ENCODE measurements at places on chromosomes 7 and 10. TPM values are rescaled to one million over a fixed set of nuclear protein-coding genes. Genes with fewer than 3 reads are reported as not detected.

DNA sequence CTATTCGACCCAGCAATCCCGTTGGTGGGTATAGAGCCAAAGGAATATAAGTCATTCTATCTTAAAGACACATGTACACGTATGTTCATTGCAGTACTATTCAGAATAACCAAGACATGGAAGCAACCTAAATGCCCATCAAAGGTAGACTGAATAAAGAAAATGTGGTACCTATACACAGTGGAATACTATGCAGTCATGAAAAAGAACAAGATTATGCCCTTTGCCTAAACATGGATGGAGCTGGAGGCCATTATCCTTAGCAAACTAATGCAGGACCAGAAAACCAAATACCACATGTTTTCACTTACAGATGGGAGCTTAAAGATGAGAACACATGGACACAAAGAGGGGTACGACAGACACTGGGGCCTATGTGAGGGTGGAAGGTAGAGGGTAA lies 845.3 kb downstream of the TYW1 start:
- no peak for DNase-seq
- no peaks in the 10 kb centered on the region for H3K36me3 ChIP-seq
- H3K27ac ChIP-seq: no peak overlapping the region
- H3K27me3 ChIP-seq: no peaks in the 10 kb centered on the region
- H3K4me3 ChIP-seq: no peak overlapping the region
- no peaks in the 10 kb centered on the region for H3K4me1 ChIP-seq

GRCh38 chr7:37007691-37008090 lies 283.4 kb upstream of the AOAH start:
- H3K36me3 ChIP-seq: no peaks in the 10 kb centered on the region
- no peak for DNase-seq
- H3K27ac ChIP-seq: no peak overlapping the region
- no peak overlapping the region for H3K4me3 ChIP-seq
- H3K4me1 ChIP-seq: no peaks in the 10 kb centered on the region

DNA sequence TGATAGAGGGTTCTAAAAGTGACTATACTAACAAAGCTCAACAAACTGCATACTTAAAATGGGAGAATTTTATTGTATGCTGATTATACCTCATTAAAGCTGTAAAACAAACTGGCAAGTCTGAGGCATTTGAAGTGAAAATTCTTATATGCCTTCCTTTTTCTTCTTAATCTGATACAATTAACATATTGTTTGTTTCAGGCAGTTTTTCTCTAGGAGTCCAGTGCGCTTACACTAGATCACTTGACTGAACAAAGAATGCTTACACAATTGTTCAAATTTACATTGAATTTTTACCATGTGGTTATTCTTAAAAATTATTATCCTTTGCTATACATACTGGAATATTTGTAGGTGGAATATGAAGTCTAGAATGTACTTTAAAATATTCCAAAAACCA lies 89.0 kb downstream of the GLCCI1 start:
- no peaks in the 10 kb centered on the region for H3K36me3 ChIP-seq
- H3K27ac ChIP-seq: no peak overlapping the region
- H3K4me3 ChIP-seq: no peak overlapping the region
- H3K27me3 ChIP-seq: no peaks in the 10 kb centered on the region

- H3K36me3 ChIP-seq: no peaks in the 10 kb centered on the region
- no peak overlapping the region for H3K27ac ChIP-seq
- no peaks in the 10 kb centered on the region for H3K4me1 ChIP-seq
- H3K4me3 ChIP-seq: no peak overlapping the region
- H3K27me3 ChIP-seq: no peaks in the 10 kb centered on the region
Observed at GRCh38 chr10:6491841-6492609, 88.1 kb downstream of the PRKCQ start.

GRCh38 chr7:75048435-75049379 lies 24.9 kb downstream of the RCC1L start:
- no peak for DNase-seq
- H3K4me3 ChIP-seq: no peak overlapping the region
- H3K36me3 ChIP-seq: peaks cover 7% of the 10 kb centered on the region
- H3K4me1 ChIP-seq: no peaks in the 10 kb centered on the region

GRCh38 chr10:88540351-88540750 lies 42.8 kb downstream of the RNLS start:
- no peaks in the 10 kb centered on the region for H3K27me3 ChIP-seq
- no peaks in the 10 kb centered on the region for H3K4me1 ChIP-seq
- DNase-seq: no peak
- H3K4me3 ChIP-seq: no peak overlapping the region

The FAM13C gene
- 49.7 TPM for total RNA-seq

The UNCX gene
- not detected for total RNA-seq

The BTAF1 gene
- total RNA-seq: 45.2 TPM

Data from aorta (tissue), 5 donors.